ENCODE measurements at places on chromosomes 5 and 9.

- peak; percentile 92 for DNase-seq
Observed at GRCh38 chr9:129111528-129112151, 425 bp downstream of the PTPA start.

GRCh38 chr9:131197160-131197911 lies 72.0 kb downstream of the NUP214 start:
- no peak for DNase-seq

GRCh38 chr5:153987301-153987700 lies 51.4 kb downstream of the FAM114A2 start:
- no peak for DNase-seq

GRCh38 chr5:135230251-135230925 lies 168.6 kb downstream of the MACROH2A1 start:
- no peak for DNase-seq

GRCh38 chr9:16357828-16358227 lies 512.6 kb downstream of the BNC2 start:
- no peak for DNase-seq

DNA sequence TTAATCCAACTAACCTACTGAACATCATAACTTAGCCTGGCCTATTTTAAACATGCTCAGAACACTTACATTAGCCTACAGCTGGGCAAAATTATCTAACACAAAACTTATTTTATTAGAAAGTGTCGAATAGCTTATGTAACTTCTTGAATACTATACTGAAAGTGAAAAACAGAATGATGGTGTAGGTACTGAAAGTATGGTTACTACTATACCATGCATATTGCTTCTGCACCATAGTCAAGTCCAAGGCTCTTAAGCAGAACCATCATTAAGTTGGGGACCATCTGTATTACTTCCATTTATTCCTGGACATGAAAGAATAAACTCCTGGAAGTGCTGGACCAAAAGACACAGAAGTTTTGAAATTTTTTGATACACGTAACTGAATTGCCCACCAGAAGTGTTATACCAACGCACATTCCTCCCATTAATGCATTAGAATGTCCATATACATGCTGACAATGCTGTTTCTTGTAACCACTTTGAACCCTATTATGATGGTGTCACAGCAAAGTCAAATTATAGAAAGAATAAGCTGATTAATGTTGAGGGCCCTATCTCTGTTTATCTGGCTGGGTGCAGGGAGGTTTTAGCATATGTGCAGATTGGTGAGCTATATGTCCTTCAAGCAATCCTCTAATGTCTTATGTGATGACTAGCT lies 375.7 kb downstream of the ACTL7B start:
- no peak for DNase-seq

DNA sequence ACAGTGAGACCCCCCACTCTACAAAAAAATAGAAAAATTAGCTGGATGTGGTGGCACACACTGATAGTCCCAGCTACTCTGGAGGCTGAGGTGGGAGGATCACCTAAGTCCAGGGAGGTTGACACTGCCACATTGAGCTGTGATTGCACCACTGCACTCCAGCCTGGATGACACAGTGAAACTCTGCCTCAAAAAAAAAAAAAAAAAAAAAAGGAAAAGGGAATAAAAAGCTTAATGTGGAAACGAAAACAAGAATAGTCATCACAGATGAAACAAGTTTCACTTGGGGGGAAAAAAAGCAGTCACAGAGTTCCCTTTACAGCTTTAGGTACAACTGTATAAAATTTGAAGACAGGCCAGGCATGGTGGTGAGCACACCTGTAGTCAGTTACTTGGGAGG lies 84.2 kb downstream of the FNBP1 start:
- no peak for DNase-seq

DNA sequence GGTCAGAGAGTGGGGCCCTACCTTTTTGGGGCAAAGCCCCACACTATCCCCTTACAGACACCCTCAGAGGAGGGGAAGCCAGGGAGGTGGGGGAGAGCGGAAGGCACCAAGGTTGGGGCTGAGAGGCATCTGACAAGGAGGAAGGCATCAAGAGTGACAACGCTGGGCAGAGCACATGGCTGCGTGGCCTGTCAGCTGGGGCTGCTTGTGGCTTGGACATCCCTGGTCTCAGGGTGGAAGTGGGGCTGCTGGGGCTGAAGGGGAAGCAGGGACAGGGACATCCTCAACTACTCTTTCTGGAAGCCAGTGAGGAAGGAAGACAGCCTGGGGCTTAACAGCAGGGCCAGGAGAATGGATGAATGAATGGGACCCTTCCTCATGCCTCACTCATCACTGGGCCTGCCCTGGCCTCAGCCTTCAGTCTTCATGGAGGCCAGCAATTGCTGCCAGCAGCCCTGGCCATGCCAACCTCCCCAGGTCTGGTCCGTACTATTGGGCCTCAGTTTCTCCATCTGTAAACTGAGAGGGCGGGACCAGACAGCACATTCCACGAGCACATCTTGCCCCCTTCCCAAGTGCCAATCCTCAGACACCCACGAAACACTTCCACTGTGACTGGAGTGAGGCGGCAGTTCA lies 993 bp upstream of the RALGDS start:
- DNase-seq: no peak

DNA sequence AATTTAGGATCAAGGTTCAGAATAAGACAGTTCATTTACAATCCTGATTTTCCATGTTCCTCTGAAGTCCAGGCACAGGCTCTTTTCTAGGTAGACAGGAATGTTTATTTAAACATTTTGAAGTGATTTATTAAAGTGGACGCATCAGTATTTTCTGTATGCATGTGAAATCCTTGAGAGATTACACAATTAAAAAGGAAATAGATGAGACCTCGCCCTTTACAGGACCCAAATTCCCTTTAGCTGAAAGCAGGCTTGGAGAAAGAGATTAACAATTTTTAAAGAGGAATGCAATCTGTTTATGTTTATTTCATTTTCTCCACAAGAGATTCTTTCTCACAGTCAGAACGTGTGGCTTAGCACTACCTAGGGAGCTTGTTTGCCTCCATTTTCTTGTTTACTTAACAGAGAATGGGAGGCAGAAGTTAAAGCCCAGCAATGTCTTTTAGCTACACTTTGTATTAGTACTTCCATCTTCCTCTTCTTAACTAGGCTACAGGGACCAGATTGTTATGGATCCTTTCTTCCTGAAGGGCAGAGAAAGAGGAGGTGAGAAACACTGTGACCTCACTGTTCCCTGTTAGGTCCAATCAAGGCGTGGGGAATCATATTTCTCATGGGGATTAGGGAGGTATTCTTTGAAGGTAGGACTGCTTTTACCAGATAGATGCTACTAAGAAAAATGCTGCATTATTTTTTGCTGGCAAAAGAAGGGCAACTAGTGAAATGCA lies 416.0 kb downstream of the SH3GL2 start:
- DNase-seq: no peak

DNA sequence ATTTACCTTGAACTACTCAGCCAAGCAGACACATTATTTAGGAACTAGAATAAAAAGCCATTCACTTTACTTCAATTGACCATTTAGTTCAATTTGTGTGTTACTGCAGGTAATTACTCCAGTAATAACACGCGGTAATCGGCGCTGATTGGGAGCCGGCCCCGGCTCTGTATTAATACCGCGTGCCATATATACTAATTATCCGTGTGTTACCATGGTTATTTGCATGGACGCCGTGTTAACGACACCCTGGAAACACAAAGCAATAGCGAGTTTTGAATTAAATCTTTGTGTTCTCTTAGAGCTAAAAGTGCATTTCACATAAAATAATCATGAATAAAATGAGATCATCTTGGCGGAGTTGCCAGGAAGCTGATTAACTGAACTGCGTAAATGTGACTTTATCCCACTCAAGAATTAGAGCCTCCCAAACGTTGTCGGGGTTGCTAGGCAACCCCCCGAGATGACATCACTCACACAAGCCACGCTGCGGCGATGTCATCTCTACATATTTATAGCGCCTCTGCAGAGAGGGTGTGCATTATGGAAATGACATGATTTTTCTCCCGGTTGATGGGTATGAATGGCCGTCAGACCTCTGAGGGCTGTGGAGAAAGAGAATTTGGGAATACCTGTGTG lies 41.4 kb upstream of the RNU6ATAC start:
- DNase-seq: peak; percentile 37

GRCh38 chr5:33311893-33312292 lies 128.9 kb upstream of the TARS1 start:
- DNase-seq: no peak

GRCh38 chr5:139335811-139336210 lies 5.8 kb upstream of the PAIP2 start:
- no peak for DNase-seq

- DNase-seq: no peak
Observed at GRCh38 chr9:17648516-17648915, 69.7 kb downstream of the SH3GL2 start.

DNA sequence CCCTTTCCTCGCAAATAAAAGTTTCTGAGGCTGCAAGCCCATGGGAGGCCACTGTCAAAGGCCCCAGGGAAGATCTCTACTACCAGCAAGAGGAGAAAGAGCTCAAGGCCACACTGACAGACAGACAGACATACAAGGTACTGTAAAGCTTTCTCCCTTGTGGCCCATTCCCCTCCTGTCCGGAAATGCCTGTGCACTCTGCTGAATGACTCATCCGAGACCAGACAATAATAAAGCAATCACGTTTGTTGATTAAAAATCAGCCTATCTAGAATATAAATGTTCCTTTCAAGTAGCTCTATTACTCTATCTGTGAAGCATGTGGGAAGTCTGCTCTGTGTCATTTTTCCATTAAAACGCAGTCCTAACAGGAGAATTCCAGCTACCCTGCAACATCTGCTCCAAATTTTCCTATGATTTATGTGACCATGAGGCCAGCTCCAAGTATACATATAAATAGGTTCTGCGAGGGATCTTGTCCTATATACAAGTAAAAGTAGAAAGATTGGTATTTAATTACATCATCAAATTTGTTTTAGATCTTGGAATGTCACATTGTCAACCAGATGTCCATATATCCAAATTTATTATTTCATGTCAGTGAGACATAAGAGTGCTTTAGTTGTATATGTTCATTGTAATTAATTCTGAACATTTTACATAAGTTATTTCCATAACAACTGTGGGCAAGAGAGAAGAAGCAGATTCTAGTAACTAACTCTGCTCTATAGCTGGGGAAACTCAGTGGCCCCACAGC lies 34.7 kb upstream of the TGFBI start:
- no peak for DNase-seq

GRCh38 chr5:148790545-148791333 lies 35.7 kb upstream of the ADRB2 start:
- no peak for DNase-seq

- DNase-seq: peak; percentile 81
Observed at GRCh38 chr9:98978231-98978681, 34.5 kb downstream of the COL15A1 start.

GRCh38 chr5:168214071-168214470 lies 77.4 kb upstream of the WWC1 start:
- no peak for DNase-seq

- no peak for DNase-seq
Observed at GRCh38 chr5:169352901-169353300, 52.0 kb upstream of the SLIT3 start.

DNA sequence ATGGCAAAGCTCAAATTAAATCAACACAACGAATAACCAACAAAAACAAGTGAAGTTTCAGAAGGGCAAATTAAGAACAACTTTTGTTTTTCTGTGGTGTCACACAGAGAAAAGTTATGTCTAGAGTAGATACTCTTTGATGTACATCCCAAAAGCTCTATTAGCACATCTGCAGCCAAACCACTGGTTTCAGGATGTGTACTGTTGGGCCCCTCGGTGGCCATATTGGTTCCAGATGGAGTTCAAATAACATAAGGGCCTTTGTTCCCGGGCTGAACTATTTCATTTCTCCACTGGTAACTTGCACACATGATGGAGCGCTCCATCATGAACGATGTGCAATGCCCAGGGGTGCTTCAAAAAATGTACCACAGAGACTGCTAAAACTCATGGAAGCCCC lies 126.1 kb downstream of the SEMA5A start:
- no peak for DNase-seq

DNA sequence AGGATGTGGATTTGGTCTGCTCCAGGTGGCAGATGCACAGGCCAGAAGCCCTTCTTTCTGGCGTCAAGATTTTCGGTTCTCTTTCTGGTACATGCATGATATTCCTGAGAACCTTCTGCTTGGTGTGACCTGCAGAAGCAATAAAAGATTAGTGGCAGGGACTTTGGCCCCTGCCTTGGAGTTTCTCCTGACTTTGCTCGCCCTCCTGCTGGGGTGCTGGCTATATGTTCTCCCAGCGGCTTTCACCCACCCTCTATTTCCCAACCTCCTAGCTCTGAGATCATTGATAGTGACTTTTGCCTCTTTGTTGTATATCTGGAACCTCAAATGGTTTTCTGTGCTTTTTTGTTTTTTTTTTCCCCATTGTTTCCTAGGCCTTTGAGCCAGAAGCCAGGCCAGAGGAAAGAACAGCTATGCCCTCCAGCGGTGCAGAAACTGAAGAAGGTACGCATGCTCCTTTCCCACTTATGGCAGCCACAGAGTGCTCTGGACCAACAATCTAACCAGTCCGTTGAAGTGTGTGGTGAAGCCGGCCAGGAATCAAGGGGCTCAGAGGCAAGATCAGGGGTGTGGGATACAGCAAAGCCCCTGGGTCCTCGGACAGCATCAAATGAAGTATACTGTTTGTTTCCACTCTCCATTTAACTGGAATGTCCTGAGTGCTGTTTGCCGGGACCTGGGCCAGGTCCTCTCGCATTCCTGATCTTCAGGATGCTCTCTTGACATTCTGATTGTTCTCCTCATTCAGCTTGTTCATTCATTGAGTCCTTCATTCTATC lies 154.5 kb downstream of the ARHGEF28 start:
- DNase-seq: no peak

- DNase-seq: no peak
Observed at GRCh38 chr9:20490246-20490834, 132.0 kb downstream of the MLLT3 start.

DNA sequence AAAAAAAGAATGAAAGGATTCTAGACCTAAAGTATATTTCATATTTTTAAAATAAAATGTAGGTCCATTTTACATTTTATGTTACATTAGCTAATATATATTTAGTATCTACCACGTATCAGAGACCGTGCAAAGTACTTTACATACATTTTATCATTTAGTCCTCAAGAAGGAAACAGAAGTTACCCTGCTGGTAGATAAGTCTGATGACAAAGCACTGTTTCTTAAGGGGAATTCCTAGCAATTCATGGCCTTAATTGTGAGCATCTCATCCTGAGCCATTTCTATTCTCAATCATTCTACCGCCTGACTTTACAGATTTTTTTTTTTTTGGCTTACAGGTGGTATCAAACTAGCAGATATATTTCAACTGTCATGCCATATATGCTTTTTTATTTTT lies 367.7 kb downstream of the PRELID2 start:
- no peak for DNase-seq

DNA sequence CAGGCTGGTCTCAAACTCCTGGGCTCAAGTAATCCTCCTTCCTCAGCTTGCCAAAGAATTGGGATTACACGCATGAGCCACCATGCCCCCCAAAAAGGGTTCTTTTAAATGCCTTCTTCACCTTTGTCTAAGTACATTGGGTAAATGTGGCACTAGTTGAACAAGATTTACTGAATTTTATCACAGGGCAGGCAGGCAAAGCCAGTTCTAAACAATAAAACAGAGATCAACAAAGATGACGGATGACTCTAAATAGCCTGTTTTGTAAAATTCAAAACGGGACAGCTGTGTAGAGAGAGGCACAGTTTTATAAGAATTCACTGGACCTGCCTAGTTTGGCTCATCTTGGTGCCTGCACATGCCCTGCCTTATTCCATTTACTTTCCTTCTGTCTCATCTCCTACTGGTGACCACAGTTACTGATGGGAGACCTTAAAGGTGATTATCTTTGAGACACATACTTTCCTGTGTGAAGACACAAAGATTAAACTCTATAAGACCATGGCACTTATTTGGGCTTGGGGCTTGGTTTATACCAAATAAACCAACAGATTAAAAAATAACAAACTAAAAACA lies 149.6 kb upstream of the DMRT1 start:
- no peak for DNase-seq

GRCh38 chr5:82622711-82623514 lies 344.8 kb upstream of the RPS23 start:
- no peak for DNase-seq
